ENCODE measurements at places on chromosomes 13 and 19.

GRCh38 chr19:20558011-20558410 lies 7.6 kb downstream of the ZNF737 start:
- no peak for DNase-seq

GRCh38 chr13:99845161-99845874 lies 126.2 kb downstream of the ZIC5 start:
- peak; percentile 60 for DNase-seq

DNA sequence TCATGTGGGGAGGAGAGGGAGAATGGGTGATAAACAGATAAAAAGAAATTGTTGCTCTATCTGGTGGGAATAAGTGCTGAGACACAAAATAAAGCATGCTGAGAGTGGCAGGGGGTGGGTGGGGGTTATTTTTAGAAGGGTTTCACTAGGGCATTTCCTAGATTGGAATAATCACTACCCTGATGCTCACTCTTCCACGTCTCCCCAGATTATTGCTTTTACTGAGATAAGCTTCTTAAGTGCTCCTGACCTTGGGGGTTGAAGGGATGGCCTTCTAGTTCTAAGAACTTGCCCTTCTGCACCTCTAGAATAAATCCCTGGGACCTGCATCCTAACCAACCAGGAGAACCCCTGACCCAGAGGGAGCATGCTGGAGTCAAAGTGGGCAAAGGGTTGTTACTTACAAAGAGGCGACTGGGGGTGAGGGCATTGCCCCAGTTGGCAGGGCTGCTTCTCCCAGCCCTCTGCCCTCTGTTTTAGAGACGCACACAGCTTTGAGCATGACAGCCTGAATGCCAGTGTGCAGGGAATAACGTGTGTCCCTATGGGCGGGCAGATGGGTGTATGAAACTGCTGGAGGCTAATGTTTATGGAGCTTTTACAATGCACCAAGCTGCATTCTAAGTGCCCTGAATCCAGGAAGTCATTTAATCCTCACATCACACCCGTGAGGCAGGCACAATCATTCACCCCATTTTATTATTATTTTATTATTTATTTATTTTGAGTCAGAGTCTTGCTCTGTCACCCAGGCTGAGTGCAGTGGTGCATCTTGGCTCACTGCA lies 743 bp downstream of the RDH8 start:
- DNase-seq, result no peak

DNA sequence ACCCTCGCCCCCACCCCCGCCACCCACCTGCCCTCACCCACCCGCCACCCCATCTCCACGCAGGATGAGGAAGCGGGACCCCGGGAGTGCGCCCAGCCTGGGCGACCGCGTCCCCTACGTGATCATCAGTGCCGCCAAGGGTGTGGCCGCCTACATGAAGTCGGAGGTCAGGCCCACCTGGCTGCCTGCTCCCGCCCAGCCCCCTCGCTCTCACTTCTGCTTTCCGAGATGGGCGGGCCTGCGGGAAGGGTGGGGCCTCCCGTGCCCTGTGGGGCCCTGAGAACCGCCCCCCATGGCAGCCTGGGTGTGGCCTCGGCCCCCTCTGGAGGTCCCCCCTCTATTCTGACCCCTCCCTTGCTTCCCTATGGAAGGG lies 3.1 kb upstream of the SPIB start:
- DNase-seq, result no peak

- no peak for DNase-seq
These were observed 2.5 kb downstream of the HSD11B1L start for GRCh38 chr19:5683177-5683886.
